ENCODE measurements at places on chromosomes 1 and 21.

DNA sequence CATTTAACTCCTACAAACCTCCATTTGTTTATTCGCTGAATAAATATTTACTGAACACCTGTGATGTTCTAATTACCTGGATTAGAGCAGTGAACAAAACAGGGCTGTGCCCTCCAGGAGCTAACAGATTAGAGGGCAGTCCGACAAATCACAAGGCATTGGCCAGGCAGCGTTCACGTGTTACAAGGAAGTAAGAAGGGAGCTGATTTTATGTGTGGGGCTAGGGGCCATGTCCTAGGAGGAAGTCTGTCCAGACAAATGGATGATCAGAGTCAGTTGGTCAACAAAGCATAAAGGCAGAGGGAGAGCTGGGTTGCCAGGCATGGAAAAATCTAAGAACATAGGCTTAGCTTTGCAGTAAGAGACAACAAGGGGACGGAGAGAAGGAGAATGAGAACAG is 57.3 kb upstream of the BACE2 start:
- no peak for DNase-seq

DNA sequence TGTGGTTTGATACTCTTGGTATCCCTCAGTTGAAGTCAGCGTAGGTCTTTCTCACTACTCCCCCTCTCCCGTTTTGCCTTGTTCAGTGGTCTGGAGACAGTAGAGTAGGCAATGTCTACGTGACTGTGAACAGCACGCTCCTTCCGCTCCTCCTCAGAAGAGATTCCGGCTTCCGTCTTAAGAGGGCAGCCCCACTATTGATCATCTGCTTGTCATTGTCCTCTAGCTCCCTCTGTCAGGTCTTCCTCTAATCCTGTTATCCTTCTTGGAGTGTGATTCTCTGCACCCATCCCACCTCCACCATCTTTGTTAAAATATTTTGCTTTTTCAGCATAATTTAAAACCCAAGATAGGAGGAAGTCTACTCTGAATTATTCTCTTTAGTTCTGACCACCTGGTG is 129.9 kb upstream of the KCNK2 start:
- DNase-seq = no peak

DNA sequence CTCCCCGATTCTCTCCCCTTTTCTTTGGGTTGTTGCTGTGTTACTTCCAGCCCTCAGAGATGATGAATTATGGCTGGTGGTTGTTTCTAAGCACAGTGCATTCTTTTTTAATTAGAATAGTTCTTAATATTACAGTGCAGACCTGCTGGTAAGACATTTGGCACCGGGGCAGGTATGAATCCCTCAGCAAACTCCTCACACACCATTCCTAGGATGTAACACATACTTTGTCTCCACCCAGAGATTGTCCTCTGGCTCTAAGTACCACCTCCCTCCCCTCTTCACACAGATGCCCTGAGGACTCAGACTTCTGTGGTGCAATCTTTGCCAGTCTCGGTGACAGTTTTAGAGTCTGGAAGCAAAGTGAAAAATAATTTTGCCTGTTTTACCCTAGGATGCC is 143.1 kb downstream of the HLX start:
- no peak for DNase-seq

DNA sequence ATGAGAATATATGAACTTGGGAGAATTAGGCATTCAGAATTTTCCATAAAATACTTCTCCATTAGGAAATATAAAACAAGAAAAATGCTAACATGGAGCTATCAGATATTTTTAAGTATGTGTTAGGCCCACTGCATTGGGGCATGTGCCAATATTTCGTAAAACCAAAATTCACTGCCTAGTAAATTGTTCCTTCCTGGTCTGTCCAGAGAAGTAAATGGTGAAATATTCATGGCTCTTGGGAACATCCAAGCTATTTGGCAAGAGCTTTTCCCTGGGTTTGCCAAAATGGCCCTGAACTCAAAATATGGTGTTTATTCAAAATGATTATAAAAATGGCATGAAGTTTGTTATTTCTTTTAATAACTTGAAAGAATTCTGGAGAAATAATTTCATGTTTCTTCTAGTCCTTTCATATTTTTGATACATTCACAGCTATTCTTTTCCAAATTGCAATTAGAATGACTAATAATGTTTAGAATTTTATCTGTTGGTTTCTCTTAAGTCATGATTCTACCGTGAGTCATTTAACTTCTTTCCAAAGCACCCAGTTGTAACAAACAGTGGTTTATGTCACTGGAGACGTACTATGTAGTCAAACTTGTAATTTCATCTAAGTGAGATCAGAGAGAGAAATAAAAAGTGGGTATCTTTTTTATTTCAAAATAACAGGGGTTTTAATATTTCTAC is 25.7 kb upstream of the SLC19A2 start:
- DNase-seq = no peak

GRCh38 chr1:230105754-230106625 is 39.0 kb downstream of the GALNT2 start:
- DNase-seq = no peak

DNA sequence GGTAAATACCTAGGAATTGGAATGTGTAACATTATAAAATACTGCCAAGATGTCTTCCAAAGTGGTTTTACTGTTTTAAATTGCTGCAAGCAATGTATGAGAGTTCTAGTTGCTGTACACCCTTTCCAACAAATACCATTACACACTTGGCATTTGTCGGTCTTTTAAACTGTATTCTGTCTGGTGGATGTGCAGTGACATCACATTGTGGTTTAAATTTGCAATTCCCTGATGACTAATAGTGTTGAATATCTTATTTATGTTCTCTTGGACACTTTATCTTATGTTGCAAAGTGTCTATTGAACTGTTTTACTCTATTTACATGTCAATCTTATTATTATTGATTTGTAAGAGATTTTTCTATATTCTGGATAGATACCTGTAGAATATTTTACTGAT is 561.2 kb upstream of the B3GALT2 start:
- no peak for DNase-seq

DNA sequence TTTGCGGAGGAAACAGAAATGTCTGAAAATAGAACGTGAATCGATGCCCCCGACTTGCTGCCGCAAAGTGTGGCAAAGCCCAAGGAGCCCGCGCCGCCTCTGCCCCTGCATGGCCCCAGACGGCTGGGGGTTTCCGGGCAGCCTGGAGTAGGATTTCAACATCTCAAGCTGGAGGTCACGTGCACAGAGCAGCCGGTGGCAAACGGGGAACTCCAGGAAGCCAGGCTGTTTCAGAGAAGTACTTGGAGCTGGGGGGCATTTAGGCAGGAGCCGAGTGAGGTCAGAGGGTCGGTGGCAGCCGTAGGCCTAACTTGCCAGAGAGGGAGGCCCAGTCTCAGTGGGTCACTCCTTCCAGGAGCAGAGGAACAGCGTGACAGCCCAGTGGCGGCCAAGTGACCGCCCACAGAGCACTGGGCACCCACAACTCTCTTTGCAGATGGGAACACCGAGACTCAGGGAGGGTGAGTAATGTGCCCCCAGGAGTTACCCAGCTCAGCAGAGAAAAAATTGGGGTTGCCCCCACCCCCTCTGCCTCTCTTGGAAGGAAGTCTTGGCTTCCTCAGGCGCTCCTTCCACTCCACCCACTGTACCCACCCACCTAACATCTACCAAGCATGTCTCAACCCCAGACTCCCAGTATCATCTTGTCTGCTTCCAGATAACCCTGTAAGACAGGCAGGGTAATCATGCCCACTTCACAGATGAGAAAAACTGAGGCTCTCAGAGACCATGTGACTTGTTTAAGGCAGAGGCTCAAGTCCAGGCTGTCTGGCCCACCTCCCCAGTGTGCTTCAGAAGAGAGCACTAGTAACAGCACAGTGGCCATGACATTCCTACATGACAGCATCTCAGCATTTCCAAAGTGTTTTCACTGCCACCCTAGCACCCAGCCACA is 179.4 kb downstream of the HIVEP3 start:
- peak; percentile 76 for DNase-seq

Data from stimulated activated CD4-positive, alpha-beta T cell treated with anti-CD3 and anti-CD28 coated beads, Interleukin-2, amount 100 ng/mL, for 48 hours (primary cell).